Endodermal cell (in vitro differentiated cells): ENCODE measurements at places on chromosomes 4 and X. TPM values are rescaled to one million over a fixed set of nuclear protein-coding genes. Genes with fewer than 3 reads are reported as not detected.

- no peak overlapping the region for H3K27ac ChIP-seq
- H3K36me3 ChIP-seq = peaks cover 55% of the 10 kb centered on the region
- H3K27me3 ChIP-seq = no peaks in the 10 kb centered on the region
- H3K4me3 ChIP-seq = no peak overlapping the region
Observed at GRCh38 chr4:55880652-55881280, 27.3 kb downstream of the EXOC1 start.

DNA sequence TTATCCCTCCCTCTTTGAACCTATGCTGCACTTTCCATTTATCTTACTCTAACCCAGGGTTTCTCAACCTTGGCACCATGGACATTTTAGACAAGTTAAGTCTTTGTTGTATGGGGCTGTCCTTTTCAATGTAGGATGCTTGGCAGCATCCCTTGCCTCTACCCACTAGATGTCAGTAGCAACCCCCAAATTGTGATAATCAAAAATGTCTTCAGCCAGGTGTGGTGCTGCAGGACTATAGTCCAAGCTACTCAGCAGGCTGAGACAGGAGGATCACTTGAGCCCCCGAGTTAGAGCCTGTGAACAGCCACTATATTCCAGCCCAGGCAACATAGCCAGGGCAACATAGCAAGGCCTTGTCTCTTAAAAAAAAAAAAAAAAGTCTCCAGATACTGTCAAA, 7.0 kb downstream of the LRCH2 start:
- no peak overlapping the region for H3K4me3 ChIP-seq
- H3K27ac ChIP-seq = no peak overlapping the region
- H3K36me3 ChIP-seq = no peaks in the 10 kb centered on the region
- no peaks in the 10 kb centered on the region for H3K4me1 ChIP-seq

- no peaks in the 10 kb centered on the region for H3K36me3 ChIP-seq
- H3K4me3 ChIP-seq = no peak overlapping the region
- no peak for DNase-seq
- no peaks in the 10 kb centered on the region for H3K27me3 ChIP-seq
Observed at GRCh38 chr4:137647375-137647774, 115.1 kb upstream of the PCDH18 start.

DNA sequence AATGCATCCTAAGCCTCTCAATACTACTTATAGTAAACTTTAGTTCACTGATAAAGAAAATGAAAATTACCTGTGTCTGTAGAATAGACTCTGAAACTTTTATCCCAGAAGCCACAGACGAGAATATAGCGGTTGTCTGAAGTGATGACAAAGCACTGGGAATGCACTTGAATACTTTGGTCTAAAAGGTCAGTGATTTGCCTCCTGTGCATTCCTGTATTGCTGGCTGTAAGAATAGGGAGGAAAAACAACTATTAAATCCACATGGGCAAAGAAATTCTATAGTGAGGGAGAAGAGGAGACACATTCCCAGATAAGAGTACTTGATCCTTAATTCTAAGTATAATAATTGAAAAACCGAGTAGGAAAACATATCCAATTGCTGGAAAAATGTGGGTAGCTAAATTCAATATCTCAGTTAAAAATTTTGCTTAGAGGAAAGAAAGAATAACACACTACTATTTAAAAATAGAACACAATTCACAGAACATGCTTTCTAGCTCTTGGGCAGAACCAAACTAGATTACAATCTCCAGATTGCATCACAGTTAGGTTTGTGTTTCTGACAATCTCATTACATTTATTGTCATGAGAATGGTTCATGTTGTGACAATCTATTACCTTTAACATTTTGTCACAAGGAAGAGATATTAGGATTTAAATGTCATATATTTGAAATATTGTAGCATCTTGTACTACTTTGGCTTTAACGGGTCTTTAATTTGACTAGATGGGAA, 232.1 kb downstream of the DCLK2 start:
- H3K4me1 ChIP-seq = no peaks in the 10 kb centered on the region
- H3K27me3 ChIP-seq = no peaks in the 10 kb centered on the region
- no peak overlapping the region for H3K4me3 ChIP-seq
- DNase-seq = no peak
- peaks cover 5% of the 10 kb centered on the region for H3K36me3 ChIP-seq

- DNase-seq = no peak
- no peak overlapping the region for H3K4me3 ChIP-seq
- H3K27me3 ChIP-seq = peaks cover 5% of the 10 kb centered on the region
- H3K4me1 ChIP-seq = peaks cover 4% of the 10 kb centered on the region
- no peak overlapping the region for H3K27ac ChIP-seq
- H3K36me3 ChIP-seq = no peaks in the 10 kb centered on the region
Observed at GRCh38 chr4:90025248-90025647, 101.9 kb upstream of the CCSER1 start.

GPRASP1 gene
- total RNA-seq = 3.7 to 6.7 TPM (median 4.5 TPM) in 3 replicates
